ENCODE measurements at places on chromosomes 6 and 20.

- DNase-seq = no peak
Measured at GRCh38 chr6:142834853-142835252, 110.1 kb downstream of the HIVEP2 start.

- no peak for DNase-seq
Measured at GRCh38 chr6:20292905-20293304, 80.6 kb upstream of the MBOAT1 start.

- DNase-seq = no peak
Measured at GRCh38 chr6:1984346-1984994, 260.9 kb downstream of the GMDS start.

- no peak for DNase-seq
Measured at GRCh38 chr6:15989397-15989796, 139.5 kb upstream of the MYLIP start.

DNA sequence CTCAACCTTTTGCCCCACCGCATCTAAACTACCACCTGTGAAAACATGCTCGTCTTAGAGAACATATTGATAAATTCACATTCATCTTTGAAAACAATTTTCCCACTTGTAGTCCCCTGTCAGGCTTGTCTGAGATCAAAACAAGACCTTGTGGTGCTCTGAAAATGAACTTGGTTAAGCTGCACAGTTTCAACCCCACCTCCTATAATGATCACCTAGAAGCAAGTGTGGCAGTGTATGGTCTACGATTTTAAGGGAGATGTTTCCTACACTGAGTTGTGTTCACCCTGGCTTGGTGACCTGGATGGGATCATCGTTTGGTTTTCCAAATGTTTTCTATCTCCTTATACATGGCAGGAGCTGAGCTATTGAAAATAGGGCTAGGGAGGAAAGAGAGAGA lies 539.4 kb downstream of the DOK5 start:
- DNase-seq = no peak

- no peak for DNase-seq
Measured at GRCh38 chr20:61704661-61705060, 361.0 kb downstream of the TAF4 start.
